NCI-H1048 (cell line): ENCODE measurements at places on chromosomes 5 and 9.

- no peak for DNase-seq
These were observed 30.4 kb downstream of the PTTG1 start for GRCh38 chr5:160452036-160452435.

GRCh38 chr9:93916358-93916757 lies 38.8 kb downstream of the BARX1 start:
- no peak for DNase-seq

- DNase-seq: no peak
These were observed 17.8 kb downstream of the NUDT2 start for GRCh38 chr9:34346873-34347799.

DNA sequence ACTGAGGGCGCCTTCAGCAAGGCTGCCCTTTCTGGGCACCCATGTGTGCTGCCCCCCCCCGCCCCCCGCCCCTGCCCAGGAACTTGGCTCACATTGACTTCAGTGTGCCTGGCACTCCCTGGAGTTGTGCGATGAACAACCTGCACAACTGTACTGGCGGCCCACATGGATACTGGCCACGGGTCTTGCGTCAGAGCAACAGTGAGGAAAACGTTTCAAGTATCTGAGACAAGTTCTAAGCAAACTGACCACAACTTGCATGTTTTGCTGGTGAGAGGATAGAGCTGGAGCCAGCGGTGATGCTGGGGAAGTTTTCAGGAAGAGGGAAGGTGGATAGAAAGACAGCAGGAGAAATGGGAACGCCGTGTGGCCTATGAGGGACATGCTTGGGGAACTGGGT lies 45.4 kb downstream of the HABP4 start:
- DNase-seq: no peak

GRCh38 chr5:147455822-147456450 lies 53.9 kb downstream of the DPYSL3 start:
- no peak for DNase-seq

DNA sequence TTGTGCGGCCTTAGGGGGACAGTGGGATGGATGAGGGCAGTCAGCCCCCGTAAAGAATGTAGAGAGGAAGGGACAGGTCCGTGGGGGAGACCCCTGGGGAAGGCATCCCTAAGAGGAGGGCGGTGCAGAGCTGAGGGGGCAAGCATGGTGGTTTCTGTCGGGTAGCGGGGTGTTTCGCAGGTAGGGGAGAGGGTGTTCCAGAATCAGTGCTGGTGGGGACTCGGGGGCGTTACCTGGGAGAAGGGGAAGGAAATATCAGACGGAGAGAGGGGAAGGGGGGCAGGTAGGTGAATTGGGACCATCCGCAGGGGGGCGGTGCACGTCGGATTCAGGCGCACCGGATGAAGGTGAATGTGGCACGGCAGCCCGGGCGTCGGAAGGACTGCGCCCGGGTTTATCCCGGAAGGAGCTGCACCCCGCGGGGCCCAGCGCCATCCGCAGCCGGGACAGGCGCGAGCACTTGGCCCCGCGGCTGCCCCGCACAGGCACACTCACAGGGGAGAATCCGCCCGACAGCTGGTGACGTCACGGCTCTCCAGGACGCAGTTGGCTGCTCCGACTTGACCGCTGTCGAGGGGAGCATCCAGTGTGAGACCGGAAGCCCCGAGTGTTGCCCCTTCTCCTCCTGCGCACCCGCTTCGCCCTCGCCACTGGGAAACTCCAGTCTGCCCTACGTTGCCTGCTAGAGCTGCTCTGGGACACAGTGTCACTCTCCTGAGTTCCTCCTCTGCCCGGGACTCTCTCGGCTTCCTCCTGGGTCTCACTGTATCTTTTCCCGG lies 1.3 kb downstream of the CD72 start:
- no peak for DNase-seq

GRCh38 chr9:78074385-78075291 lies 43.0 kb upstream of the GNAQ start:
- no peak for DNase-seq
